Forelimb muscle (tissue), 1 donor: ENCODE measurements at places on chromosomes 3 and 15.

DNA sequence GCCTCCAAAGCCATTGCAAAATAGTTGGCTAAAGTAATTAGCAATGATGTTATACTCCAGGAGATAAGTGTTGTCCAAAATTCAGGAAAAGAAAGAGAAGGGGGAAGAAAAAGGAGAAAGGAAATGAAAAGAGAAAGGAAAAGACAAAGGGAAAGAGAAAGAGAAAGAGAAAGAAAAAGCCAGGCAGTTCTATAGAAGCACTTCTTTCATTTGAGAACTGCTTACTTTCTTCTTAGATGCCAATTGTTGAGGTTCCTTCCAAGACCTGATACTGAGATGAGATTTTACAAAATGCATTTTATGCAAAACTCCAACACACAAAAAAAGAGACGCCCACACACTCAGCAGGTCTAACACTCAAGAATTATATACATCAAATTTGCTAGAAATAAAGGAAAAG, 298.4 kb downstream of the KCNH8 start:
- DNase-seq = no peak

GRCh38 chr3:180680097-180680430, 775 bp upstream of the CCDC39 start:
- DNase-seq = no peak

GRCh38 chr3:78221300-78221699, 1181.4 kb downstream of the ROBO2 start:
- no peak for DNase-seq

GRCh38 chr15:99467853-99468464, 97.8 kb upstream of the MEF2A start:
- DNase-seq = no peak
